CD8-positive, alpha-beta memory T cell (primary cell): ENCODE measurements at places on chromosomes 1 and 21. TPM values are rescaled to one million over a fixed set of nuclear protein-coding genes. Genes with fewer than 3 reads are reported as not detected.

The KLHDC7A gene
- not detected for total RNA-seq

The MIXL1 gene
- not detected for total RNA-seq

The SH3GLB1 gene
- total RNA-seq, result 66.3 TPM

The FAM229A gene
- 4.4 TPM for total RNA-seq

The LCE1F gene
- total RNA-seq, result not detected
